ENCODE measurements at places on chromosomes 11 and 22.

- no peak for DNase-seq
Observed at GRCh38 chr22:46027211-46028105, 50.5 kb upstream of the WNT7B start.

DNA sequence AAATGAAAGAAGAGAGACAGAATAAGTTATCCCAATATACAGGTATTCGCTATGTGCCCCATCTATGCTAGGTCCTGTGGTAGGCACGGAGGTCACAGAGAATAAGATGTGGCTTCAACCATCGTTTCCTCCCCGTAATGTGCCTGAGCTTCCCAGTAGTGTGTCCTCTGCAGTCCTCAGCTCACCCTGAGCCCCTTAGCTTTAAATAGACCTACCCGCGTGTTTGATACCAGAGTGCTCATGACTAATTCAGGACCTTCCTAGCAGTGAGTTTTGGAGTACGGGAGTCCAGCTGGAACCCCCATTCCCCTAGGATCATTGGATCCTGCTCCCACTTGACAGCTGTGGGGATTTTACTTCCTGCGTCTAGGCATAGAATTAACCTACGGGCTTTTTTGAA lies 37.5 kb upstream of the SYN3 start:
- DNase-seq = no peak

DNA sequence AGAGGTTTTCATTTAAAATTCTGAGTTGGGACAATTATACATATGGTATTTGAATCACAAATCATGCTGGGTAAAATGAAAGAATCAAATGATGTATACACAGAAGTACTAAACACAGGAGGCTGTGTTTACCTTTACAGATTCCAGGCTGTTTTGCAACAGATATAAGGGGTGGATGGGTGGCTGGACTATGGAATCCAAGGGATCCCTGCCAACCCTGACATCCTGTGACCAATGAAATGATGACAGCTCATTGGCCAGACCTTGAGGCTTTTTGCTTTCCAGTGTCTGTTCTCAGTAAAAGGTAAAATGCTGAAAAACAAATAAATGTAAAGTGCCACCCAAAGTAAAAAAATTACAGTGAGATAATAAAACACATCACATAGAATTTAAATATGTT lies 3.3 kb upstream of the DDI1 start:
- no peak for DNase-seq

- no peak for DNase-seq
Observed at GRCh38 chr11:10263929-10264328, 30.1 kb downstream of the SBF2 start.

DNA sequence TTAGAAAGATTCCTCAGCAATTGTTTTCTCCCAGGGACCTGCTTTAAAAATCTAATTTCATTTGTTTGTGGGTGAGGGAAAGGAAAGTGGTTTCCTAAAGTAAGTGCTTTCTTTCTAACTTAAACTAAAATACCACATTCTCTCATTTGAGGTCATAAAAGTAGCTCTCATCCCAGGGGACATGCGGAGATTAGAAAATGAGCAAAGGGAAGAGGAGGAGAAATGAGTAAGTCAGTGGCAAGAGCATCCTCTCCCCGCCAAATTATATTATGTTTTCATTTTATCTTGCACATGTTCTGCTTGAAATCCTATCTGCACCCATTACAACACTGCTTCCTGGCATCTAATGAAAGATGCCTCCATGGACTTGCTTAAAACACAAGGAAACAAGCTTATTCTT lies 191.4 kb downstream of the ARHGAP42 start:
- DNase-seq = no peak
